ENCODE measurements at places on chromosomes 2 and 18.

GRCh38 chr18:21979171-21979560 is 190.2 kb upstream of the GATA6 start:
- no peak for DNase-seq

GRCh38 chr2:236968101-236968879 is 117.4 kb upstream of the COPS8 start:
- DNase-seq: peak; percentile 23

DNA sequence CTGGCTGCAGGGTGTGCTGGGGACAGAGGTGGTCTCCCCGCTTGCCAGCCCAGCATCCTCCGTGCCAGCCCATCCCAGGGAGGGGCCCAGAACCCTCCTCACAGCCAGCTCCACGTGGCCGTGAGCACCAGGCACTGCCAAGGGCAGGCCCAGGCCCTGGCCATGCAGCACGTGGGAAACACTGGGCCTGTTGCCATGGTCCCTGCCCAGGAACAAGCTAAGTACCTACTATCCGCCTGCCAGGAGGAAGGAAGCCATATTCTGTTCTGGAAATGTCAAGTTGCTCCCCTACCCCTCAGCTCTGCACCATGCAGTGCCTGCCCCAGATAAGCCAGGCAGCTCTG is 250.6 kb downstream of the CYP26B1 start:
- DNase-seq: no peak

GRCh38 chr18:23149570-23149969 is 14.3 kb downstream of the CABLES1 start:
- DNase-seq: no peak

DNA sequence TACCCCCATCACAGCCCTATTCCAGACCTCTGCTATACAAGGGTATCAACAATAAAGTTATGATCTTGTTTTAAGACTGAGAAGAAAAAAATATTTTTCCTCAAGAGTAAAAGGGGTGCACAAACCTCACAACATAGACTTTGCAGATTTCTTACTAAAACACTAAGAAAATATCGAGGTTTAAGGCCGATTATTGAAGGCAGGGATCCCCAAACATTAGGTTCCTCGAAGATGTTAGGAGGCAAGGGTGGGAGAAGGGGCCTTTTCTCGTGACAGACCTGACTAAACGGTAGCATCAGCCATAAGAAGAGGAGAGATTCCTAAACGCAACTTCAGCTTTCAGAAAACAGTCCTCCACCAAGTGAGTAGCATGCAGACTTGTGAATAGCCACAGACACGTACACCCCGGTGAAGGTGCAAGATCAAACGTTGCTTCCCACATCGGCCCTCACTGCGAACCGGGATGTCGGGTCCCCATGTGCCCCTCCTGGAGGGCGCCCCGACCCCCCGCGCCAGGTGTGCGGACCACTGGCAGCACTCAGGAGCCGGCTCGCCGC is 678 bp downstream of the PIAS2 start:
- DNase-seq: no peak

GRCh38 chr18:79631096-79631507 is 48.5 kb upstream of the CTDP1 start:
- no peak for DNase-seq

GRCh38 chr2:113273027-113273551 is 5.6 kb downstream of the PAX8 start:
- DNase-seq: no peak

GRCh38 chr2:240140920-240141319 is 462 bp upstream of the OTOS start:
- DNase-seq: no peak

GRCh38 chr2:883260-883802 is 67.3 kb upstream of the SNTG2 start:
- DNase-seq: no peak

GRCh38 chr2:151533127-151533526 is 123.4 kb downstream of the RIF1 start:
- DNase-seq: no peak

DNA sequence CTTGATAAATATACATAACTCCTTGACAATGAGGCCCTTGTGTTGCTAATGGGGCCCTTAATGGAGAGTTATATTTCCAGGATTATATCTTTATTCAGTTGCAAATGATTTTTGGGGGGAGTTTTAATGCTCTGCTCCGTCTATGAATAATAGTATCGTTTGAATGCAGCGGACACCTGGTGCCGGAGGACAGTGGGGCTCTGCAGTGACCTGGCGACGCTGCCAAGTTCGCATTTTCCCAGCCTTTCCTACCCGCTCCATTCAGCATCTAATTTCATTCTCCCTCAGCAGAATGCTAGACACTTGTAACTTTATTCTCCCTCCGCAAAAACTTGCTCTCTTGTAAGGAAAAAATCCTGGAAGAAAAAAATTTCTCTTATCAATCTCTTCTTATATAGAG is 257.6 kb upstream of the SALL3 start:
- no peak for DNase-seq

- no peak for DNase-seq
Measured at GRCh38 chr2:85706063-85706462, 11.9 kb downstream of the GNLY start.

- DNase-seq: no peak
Measured at GRCh38 chr2:2879781-2880180, 497.8 kb downstream of the EIPR1 start.

DNA sequence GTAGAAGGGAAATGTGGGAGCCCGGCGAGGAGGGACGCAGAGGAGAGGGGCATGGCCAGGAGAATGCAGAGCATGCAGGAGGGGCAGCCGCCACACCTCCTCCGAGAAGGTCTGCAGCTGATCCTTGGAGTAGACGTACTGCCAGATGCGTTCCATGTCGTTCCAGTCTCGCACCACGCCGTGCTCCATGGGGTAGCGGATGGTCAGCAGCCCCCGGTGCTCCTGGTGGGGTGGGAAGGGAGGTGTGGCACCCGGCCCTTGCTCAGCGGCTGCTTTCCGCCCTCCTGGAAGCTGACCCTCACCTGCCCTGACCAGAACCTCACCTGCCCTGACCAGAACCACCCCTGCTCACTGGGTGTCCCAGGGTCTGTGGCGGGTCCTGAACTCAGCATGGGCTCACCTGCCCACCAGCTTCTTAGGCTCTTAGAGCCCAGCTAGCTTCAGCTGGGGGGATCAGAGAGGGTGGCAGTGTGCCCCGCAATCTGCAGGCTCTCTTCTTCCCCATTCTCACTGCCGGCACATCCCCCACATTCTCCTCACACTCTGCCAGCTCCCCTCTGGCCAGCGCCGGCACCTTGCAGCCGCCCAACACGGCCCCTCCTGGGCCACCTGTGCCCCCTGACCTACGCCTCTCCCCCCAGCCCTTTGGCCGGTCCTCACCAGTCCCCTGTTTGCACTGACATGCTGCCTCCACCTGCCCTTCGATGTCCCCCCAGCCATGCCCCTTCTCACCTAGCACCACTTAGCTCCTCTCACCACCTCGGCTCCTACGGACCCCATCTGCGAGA is 4.4 kb downstream of the ACTR1B start:
- no peak for DNase-seq

- DNase-seq: no peak
Measured at GRCh38 chr2:169573974-169574299, 272 bp upstream of the FASTKD1 start.

- DNase-seq: no peak
Measured at GRCh38 chr2:148533685-148534084, 110.9 kb upstream of the EPC2 start.

- DNase-seq: no peak
Measured at GRCh38 chr2:237931205-237931721, 35.6 kb upstream of the UBE2F start.

DNA sequence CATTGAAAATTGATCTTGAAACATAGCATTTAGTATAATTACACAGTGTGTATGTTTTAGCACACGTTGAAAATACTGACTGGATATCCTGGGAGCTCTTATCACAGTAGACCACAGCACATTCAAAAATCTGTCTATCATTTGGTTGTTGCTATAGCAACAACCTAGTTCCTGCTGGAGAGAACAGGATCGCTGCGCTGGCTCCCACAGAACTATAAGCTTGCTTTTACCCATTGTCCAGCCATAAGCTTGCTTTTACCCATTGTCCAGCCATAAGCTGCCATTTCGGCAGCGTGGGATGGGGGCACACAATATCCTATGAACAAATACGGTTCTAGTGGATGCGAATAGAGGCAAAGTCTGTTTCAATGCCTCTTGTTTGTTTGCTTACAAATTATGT is 70.4 kb upstream of the ST6GAL2 start:
- DNase-seq: no peak

- no peak for DNase-seq
Measured at GRCh38 chr18:31269566-31269965, 48.4 kb upstream of the DSG1 start.

- DNase-seq: no peak
Measured at GRCh38 chr2:71156573-71156972, 26.1 kb downstream of the MPHOSPH10 start.

DNA sequence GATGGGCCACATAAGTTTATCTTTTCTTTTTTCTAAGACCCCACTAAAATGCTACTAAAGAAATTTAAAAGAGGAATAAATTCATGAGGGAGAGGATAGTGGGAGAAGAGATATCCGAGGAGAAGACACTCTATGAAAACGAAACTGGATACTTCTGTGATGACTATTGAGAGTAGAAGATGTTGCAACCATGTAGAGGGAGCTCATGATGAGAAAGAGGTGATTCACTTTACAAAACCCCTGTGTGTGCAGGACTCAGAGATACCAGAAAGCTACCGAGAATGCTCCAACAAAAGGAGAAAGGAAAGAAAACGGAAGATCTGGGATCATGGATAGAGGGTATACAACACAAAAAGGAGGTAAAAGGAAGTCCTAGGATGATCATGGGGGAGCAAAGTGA is 34.9 kb downstream of the SLC38A11 start:
- no peak for DNase-seq

GRCh38 chr2:46290078-46290477 is 7.1 kb upstream of the EPAS1 start:
- DNase-seq: no peak

DNA sequence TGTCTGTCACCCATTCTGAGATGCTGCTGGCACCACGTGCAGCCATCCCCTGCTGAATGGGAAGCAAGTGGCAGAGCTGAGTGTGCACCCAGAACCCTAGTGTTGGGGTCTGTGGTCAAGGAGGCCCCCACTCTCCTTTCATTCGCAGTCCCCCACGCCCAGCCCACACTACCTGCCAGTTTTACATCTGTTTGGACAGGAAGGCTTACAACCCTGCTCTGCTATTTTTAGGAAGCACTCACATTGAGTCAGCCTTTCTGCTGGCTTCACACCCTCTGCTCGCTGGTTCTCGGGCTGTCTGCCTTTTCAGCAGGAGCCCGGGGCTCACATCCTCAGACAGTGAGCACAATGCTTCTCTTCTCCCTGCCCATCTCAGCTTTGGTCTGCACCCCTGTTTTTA is 10.7 kb upstream of the ADCY3 start:
- no peak for DNase-seq

GRCh38 chr18:34600158-34600557 is 109.9 kb upstream of the DTNA start:
- DNase-seq: no peak

- no peak for DNase-seq
Measured at GRCh38 chr2:234601213-234601612, 104.3 kb upstream of the ARL4C start.

- DNase-seq: no peak
Measured at GRCh38 chr2:128329607-128330006, 10.9 kb upstream of the HS6ST1 start.

- DNase-seq: no peak
Measured at GRCh38 chr18:67200665-67201064, 315.9 kb downstream of the DSEL start.

DNA sequence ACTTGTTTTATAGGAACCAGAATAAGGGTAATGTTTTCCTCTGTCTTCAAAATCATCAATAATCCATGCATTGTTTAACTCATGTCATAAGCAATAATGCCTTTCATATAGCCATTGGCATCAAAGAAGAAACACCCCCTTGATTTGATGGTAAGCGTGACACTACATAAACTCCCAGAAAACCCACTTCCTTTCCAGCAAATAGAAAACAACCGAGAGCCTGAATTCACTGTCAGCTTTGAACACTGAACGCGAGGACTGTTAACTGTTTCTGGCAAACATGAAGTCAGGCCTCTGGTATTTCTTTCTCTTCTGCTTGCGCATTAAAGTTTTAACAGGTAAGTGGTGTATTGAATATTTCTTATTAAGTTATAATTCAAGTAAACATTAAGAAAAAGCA is at the start of gene ICOS:
Gene ICOS (plus strand): TSS at position 229 of the 400 bp plus-strand sequence. CDS start 52 bp downstream, at position 281.
- no peak for DNase-seq

- DNase-seq: no peak
Measured at GRCh38 chr2:240224676-240225075, 84.2 kb upstream of the OTOS start.

Measured in stimulated activated CD4-positive, alpha-beta T cell treated with anti-CD3 and anti-CD28 coated beads, Interleukin-4, amount 100 ng/mL, for 4 hours (primary cell).